Esophagus squamous epithelium (tissue), 5 donors: ENCODE measurements at places on chromosomes 4 and X.

GRCh38 chr4:803884-804283 lies 22.0 kb downstream of the CPLX1 start:
- no peaks in the 10 kb centered on the region for H3K36me3 ChIP-seq
- H3K4me3 ChIP-seq: no peak overlapping the region
- H3K4me1 ChIP-seq: peaks cover 13% of the 10 kb centered on the region

- no peak for DNase-seq
- H3K27ac ChIP-seq: peak overlapping the region; percentile 86
- H3K36me3 ChIP-seq: peaks cover 2% of the 10 kb centered on the region
- no peaks in the 10 kb centered on the region for H3K4me1 ChIP-seq
- peak overlapping the region; percentile 69 for H3K4me3 ChIP-seq
Observed at GRCh38 chrX:136250191-136251040, 784 bp downstream of the MAP7D3 start.

GRCh38 chr4:13313856-13314255 lies 170.3 kb downstream of the RAB28 start:
- no peak overlapping the region for H3K4me3 ChIP-seq
- H3K27ac ChIP-seq: no peak overlapping the region
- H3K4me1 ChIP-seq: no peaks in the 10 kb centered on the region
- no peak for DNase-seq
- H3K27me3 ChIP-seq: no peaks in the 10 kb centered on the region

DNA sequence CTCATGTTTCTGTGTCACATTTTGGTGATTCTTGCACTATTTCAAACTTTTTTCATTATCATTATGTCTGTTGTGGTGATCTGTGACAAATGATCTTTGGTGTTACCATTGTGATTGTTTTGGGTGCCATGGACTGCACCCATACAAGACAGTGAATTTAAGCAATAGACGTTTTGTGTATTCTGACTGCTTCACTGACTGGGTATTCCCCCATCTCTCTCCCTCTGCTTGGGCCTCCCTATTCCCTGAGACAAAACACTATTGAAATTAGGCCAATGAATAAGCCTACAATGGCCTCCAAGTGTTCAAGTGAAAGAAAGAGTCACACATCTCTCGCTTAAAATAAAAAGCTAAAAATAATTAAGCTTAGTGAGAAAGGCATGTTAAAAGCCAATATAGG lies 60.2 kb downstream of the BANK1 start:
- H3K4me1 ChIP-seq: no peaks in the 10 kb centered on the region
- H3K27ac ChIP-seq: no peak overlapping the region
- H3K36me3 ChIP-seq: no peaks in the 10 kb centered on the region
- no peak overlapping the region for H3K4me3 ChIP-seq
- DNase-seq: no peak
- no peaks in the 10 kb centered on the region for H3K27me3 ChIP-seq

DNA sequence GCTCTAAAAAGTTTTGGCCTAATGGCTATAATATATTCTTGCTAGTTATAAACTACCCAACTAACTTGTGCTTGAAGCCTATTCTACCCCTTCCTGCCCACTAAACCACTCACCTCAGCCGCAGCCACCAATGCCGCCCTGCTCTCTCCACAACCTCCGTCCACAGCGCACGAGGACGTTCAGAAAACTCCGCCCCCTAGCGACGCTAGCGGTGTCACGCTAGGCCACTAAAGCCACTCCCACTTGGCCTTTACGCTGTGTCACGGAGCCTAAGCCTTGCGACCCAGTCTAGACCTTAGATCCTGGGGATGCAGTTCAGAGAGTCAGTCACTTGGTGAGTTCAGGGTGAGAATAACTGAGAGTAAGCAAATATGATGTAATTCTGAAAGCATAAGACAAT lies at the start of gene TEX11:
TSS of gene TEX11 (minus strand) at position 171 of the 400 bp plus-strand sequence. CDS start 922 bp downstream, outside the sequence.
- no peak within 1 kb of the TSS for H3K27ac ChIP-seq
- no peak within 1 kb of the TSS for H3K4me3 ChIP-seq
- no peaks in the 10 kb centered on the region for H3K27me3 ChIP-seq
- no peaks in the 10 kb centered on the region for H3K36me3 ChIP-seq
- no peaks in the 10 kb centered on the region for H3K4me1 ChIP-seq
- no peak for DNase-seq

DNA sequence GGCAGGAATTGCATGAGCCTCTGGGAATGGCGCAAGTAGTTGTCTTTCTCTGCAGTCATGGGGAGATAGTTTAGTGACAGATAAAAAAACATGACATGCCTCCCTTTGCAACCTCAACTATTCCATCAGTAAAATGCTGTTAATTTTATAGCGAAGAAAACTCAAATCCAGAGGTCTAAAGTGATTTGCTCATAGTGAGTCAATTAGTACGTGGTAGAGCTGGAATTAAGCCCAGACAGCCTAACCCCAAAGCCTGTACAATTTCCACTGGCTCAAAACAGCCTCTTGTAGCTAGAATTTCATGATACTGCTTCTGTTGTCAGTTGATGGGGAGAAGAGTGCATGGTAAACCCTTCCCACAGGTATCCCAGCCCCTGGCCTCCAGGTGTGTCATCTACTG lies 81.3 kb upstream of the TRPC5 start:
- no peaks in the 10 kb centered on the region for H3K27me3 ChIP-seq
- no peaks in the 10 kb centered on the region for H3K36me3 ChIP-seq
- H3K4me3 ChIP-seq: no peak overlapping the region
- no peaks in the 10 kb centered on the region for H3K4me1 ChIP-seq

DNA sequence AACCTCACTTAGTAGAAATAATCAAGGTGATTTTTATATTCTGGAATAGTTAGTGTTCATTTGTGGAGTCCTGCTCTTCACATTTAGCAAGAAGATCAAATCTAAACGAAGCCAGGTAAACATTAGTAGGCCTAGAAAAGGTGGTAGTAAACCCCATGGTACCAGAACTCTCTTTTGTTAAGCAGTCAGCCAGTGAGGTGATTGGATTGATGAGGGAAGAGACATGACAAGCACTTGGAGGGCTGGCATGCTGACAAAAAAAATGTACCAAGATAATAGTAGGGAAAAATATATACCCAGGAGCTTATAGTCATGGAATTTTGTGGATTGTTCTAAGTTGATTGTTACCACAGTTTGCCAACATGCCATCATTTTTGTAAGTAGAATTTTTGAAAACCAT lies 163.8 kb downstream of the BANK1 start:
- H3K27ac ChIP-seq: no peak overlapping the region
- no peaks in the 10 kb centered on the region for H3K27me3 ChIP-seq
- H3K4me3 ChIP-seq: no peak overlapping the region

DNA sequence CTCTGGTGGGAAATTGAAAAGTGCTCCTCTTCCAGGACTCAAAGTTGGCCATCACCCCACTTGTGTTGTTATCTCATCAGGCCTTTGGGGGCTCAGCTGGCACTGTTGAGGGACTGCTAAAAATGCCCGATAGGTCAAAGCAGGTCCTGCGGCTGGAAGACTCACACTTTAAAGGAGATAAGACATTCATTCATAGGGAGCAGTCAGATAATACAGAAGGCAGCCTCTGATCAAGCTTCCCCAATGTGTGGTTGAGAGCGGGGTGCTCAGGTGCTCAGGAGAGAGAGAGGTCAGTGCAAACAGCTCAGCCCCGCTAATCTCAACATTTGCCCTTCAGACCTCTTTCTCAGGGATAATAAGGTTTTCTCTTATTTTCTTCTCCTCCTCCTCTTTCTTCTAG lies 70.3 kb downstream of the TMEM154 start:
- H3K27me3 ChIP-seq: no peaks in the 10 kb centered on the region
- no peak for DNase-seq
- no peak overlapping the region for H3K27ac ChIP-seq
- peaks cover 35% of the 10 kb centered on the region for H3K4me1 ChIP-seq

DNA sequence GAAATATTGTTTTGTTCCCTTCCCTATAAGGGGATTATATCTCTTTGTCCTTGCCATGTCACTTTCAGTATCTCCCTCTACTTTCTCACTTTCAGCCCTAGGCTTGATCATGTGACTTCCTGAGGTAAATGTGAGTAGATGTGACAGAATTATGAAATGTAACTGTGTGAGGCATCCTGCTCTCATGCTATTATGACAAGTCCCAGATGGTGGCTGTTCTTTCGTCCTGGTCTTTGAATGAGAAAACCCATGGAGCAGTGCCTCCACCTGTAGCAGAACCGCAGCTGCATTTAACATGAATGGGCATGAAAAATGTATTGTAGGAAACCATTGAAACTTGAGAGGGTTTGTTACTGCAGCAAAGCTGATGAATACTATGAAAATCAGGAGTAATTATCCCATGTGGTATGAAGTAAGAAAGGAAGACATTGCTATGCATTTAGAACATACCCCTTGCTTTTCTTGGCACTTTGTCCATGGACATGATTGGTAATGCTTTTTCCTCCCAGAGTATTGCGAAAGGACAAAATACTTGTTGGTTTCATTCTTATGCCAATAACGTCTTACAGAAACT lies 202.2 kb upstream of the GPRIN3 start:
- no peak overlapping the region for H3K4me3 ChIP-seq
- H3K36me3 ChIP-seq: no peaks in the 10 kb centered on the region
- no peak overlapping the region for H3K27ac ChIP-seq
- no peak for DNase-seq
- no peaks in the 10 kb centered on the region for H3K27me3 ChIP-seq
